Left ventricle myocardium inferior (tissue), 1 donor: ENCODE measurements at places on chromosomes 5 and 9. TPM values are rescaled to one million over a fixed set of nuclear protein-coding genes. Genes with fewer than 3 reads are reported as not detected.

DNA sequence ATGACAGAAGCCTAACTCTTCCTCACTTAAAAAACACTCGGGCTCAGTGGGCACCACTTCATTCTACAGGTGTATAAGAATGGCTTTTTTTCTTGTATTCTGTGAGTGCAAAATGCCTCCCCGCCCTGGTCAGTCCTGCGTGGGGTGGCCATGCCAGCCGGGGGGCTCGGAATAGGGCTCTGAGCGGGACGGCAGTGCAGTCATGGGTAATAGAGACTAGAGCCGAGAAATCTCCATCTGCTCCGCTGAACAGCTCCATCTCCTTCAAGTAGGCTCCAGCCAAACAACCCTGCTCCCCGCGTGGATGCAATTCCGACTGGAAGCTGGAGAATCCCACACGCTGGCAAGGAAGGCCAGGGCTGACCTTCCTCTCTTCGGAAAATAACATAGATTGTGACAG lies 317.0 kb upstream of the IRX4 start:
- no peak for DNase-seq

The ESM1 gene
- 1.2 TPM for total RNA-seq

- no peak for DNase-seq
These were observed 62.3 kb downstream of the RAPGEF1 start for GRCh38 chr9:131677444-131678180.

GRCh38 chr5:172502969-172503368 lies 48.6 kb upstream of the SH3PXD2B start:
- DNase-seq = no peak

The BARHL1 gene
- total RNA-seq = not detected

- no peak for DNase-seq
These were observed 33.5 kb upstream of the FST start for GRCh38 chr5:53446908-53447307.

The MEGF10 gene
- total RNA-seq = 0.47 TPM

DNA sequence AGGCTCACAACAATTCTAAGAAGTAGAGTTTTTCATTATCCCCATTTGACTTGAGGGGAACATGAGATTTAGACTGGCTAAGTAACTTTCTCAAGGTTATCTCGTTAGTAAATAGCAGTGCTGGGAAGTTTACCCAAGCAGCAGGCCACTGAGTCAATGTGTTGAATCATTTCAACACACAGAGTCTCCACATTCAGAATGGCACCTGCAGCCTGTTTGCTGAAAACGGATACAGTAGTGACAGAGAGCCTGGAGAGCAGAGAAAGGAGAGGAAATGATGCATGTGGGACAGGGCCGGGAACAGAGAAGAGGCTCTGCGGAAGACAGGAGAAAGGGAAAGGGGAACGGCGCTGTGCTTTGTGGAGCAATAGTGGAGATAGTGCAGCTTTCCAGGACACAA lies 33.5 kb upstream of the ZSWIM6 start:
- DNase-seq = no peak

The ZNF366 gene
- 8.1 TPM for total RNA-seq

The C5orf34 gene
- total RNA-seq = 0.22 TPM

DNA sequence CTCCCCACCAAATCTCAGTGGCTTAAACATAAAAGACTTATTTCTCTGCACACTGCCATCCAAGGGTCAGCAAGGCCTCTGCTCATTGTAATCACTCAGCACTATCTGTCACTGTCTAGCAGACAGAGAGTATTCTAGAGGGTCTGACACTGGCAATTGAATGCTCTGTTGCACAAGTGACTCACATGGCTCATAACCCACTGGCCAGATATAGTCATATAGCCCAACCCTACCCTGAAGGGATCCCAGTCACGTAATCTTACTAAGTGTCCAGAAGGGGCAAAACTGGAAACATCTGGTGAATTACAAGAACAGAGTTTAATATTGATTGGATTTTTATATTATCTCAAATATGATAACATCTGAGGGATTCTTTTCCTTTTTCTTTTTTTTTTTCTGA lies 80.7 kb downstream of the TSSK1B start:
- no peak for DNase-seq

DNA sequence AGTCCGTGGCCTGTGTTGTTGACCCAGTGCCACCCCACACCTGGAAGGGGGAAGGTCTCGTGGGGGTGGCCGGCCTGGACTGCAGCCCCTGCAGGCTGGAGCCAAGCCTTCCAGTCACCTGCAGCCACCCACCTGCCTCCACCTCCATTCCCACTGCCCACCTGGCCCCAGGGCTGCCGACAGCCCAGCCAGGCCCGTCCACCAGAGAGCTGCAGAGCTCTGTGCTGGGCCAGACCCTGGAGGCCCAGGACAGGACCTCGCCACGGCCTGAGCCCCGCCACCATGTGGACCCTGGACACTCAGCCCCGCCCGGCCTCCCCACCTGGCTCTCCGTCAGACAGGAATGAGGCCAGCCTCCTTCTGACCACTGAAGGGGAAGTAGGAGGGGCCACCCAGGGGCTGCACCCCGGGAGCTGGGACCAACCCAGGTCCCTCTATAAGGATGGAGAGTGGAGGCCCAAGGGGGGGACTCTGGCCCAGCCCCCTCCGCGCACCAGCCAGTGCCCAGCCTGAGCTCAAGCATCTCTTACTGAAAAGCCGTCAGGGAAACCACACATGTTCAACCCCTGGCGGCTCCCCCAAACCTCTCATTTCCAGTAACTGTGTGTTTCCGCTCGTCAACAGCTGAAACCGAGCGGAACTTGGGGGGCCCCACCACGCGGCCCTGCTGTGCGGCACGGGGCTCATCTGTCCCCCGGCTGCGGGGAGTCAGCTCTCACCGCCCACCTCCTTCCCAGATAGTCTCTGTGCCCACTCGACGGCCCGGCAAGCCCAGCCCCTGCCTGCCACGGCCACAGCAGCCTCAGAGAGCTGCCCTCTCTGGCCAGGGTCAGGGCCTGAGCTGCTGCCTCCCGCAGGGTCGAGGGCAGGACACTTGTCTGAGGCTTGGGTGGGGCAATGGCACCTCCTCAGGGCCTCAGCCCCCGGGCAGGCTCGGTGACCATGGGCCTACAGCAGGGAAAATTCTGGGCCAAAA lies 12.8 kb downstream of the NOTCH1 start:
- no peak for DNase-seq

DNA sequence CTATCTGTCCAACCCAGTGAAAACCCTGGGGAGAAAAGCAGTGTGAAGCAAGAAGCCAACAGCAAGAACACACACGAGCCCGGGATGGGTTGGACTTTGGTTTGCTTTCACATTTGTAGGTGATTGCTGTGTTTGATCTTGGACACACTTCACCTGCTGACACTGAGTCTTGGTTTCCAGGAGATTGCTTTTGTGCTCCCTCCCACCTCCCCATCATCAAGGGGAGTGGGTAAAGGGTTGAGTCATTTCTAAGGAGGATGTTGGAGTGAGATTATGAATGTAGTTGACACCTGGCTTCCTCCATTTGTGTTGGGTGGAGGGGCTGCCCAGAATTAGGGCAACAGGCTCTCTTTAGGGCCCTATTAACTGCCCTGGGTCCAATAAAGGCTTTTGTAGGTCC lies 37.5 kb downstream of the ANKDD1B start:
- DNase-seq = no peak

DNA sequence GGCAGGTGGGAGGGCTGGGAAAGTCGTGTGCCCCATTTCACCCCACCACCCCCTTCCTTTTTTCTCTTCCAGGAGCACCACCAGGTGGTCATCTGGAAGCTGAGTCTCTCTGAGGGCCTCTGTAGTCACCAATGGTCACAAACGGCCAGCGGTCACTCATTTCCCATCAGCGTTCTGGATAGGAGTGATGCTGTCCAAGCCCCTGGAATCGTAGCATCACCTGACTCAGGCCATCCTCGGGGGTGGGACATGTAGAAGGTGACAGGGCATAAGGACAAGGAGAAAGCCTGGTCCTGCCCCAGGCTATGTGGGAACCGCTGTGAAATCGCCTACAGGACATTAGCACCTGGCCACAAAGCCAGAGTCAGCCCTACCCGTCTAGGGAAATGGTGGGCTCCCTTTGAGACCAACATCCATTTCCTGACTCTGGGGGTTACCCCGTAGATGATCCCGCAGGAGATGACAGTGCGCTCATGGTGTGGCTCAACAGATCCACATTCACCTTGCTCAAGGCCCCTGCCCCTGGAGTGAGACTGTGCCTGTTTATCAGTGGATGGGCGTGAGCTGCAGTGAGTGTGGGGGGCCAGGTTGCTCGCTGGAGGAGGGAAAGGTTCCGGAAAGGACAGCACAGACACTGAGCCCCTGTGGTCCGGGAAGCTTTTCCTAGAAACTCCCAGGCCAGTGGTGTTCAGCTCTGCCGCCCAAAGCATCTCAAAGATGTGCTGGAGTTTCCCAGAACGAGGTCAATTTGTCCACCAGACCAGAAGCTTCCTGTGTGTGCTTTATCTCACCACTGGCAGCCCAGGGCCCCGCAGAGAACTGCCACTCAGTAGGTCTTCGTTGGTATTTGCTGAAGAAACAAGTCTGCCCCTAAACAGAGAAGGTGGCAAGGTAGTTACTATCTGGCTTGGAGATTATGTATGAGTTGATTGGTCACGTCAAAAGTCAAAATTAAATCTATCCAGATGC lies 61.1 kb upstream of the UNC5A start:
- no peak for DNase-seq

- DNase-seq = no peak
These were observed 93.7 kb downstream of the NFIB start for GRCh38 chr9:14220256-14220655.

DNA sequence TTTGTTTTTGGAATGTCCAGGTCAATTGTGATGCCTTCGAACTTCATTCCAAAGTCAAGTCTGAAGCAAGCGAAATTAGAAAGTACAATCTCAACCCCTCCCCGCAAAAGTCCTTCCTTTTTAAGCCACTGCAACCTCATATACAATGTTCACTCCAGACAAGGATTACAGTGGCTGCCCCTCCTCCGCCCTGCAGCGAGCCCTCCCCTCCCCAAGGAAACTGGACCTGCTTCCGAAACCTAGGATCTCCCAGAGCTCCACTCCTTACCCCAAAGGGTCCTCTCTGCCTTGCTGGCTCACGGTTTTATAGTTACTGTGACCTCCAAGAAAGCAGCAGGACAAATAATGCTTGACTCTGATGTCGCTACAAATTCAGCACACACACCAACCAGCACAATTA lies 10.4 kb downstream of the LRRC14B start:
- DNase-seq = no peak

- no peak for DNase-seq
These were observed 22.1 kb downstream of the HRH2 start for GRCh38 chr5:175680020-175680419.

GRCh38 chr9:129348890-129349664 lies 171.0 kb upstream of the IER5L start:
- no peak for DNase-seq
